ENCODE measurements at places on chromosomes 13 and 19.

- DNase-seq, result peak; percentile 97
Measured at GRCh38 chr19:10334588-10335351, 1.4 kb upstream of the RAVER1 start.

GRCh38 chr19:35557539-35558399, 5.7 kb downstream of the ATP4A start:
- peak; percentile 42 for DNase-seq

DNA sequence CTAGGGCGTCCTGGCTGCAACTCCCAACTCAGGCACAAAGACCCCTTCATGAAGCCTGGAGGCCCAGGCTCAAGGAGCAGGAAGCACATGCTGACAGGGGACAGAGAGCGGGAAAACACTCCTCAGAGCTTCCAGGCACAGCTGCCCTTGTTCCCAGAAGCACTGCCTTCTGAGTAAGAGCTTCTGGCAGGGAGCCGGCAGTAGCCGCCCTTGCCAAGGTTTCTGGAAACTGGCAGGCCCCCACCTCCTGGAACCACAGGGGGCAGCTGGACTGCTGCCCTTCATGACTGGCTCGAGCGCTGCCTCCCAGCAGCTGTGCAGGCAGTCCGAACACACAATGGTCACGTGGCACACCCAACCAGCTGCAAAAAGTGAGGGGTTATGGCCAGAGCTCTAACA, 33.6 kb upstream of the EPHX3 start:
- DNase-seq, result peak; percentile 97

DNA sequence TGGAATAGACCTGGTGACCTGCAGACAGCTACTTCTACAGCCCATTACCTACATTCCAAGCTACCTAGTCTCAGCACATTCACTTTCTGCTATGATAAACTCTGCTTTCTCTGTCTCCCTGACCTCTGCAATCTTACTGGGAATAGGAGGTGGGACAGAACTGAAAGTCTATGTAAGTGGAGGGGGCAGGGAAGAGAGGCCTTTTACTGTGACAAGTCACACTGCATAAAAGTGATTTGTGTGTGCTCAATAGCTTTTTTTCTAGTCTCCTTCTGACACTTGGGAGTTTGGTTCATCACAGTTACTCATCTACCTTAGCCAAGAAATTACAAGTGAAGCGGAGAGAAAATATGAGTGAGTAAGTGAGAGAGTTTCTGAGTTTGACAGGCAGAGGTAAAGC, 322.4 kb downstream of the OLFM4 start:
- DNase-seq, result no peak

Measured in EH (cell line).